ENCODE measurements at places on chromosomes 11 and 22.

DNA sequence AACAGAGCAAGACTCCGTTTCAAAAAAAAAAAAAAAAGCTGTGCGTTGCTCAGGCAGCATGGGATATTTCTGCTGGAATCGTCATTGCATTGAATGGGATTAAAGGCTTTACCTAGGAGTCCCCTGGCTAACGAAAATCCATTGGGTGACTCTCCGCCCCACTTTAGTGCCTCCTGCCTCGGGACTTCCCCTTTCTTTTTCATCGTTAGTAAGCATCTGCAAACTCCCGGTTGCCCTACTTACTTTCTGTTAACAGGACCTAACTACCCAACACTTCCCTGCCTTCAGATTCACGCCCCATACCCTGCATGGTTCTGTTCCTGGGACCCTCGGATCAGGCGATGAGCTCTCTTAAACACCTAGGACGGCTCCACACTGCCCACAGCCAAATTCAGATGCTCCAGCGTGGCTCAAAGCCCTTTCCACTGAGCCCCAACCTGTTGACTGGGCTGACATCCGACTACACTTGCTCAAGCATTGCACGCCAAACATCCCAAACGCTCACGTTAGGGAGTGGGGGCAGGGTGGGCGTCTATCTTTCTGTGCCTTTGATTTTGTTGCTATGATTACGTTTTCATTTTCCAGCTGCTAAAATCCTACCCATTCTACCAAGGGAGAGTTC is 143.8 kb downstream of the ST3GAL4 start:
- no peak for DNase-seq

- DNase-seq, result no peak
These were observed 5.0 kb upstream of the KCTD17 start for GRCh38 chr22:37046589-37046988.

GRCh38 chr11:130831976-130832375 is 84.3 kb downstream of the SNX19 start:
- DNase-seq, result no peak

DNA sequence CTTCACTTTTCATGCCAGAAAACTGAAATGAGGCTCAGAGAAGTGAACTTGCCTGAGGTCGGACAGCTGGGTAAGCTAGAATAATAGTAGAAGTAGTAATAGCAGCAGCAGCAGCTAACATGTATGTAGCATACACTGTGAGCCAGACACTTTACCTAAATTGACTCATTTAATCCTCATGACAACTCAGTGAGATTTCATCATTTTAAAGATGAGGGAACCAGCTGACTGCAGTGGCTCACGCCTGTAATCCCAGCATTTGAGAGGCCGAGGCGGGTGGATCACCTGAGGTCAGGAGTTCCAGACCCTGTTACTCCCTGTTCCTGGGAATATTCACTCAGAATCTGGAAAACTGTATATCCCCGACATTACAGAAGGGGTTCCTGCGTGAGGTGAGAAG is 154.5 kb downstream of the DBX1 start:
- no peak for DNase-seq

GRCh38 chr11:57742087-57742452 is 779 bp downstream of the SELENOH start:
- no peak for DNase-seq

- DNase-seq, result no peak
These were observed 147.2 kb upstream of the BDNF start for GRCh38 chr11:27847496-27847895.

DNA sequence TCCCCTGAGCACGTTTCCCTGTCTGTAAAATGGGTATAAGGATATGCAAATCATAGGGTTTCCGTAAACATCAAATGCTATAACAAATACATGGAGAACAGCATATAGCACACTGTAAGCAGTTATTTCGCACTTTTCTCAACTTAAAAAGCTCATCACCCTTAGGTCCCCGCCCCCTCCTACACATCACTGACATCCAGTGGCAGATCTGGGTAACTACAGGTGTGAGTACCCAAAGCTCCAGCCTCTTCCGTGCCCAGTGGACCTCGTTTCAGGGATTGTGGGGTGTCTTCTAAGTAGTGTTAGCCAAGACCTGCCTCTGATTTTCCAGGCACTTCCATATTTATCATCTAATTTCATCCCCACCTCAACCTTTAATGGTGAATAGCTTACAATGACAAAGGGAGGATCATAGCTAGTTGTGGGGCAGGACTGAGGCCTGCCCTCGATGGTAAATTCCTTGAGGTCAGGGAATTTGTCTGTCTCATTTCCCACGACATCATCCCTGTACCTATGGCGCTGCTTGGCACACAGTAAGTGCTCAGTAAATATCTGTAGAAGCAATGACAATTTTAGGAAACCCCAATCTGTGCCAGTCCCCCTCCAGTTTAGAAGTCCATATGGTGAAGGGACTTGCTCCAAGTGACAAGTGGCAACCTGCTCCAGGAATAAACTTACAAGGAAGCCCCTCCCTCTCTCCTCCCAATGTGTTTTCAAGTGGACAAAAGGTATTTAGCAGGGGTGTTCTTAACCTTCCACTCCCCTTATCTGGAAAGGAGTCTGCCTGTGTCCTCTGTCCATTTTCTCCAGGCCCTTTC is 340.5 kb downstream of the TENM4 start:
- DNase-seq, result peak; percentile 19

GRCh38 chr11:44357711-44358110 is 47.8 kb upstream of the ALX4 start:
- no peak for DNase-seq

DNA sequence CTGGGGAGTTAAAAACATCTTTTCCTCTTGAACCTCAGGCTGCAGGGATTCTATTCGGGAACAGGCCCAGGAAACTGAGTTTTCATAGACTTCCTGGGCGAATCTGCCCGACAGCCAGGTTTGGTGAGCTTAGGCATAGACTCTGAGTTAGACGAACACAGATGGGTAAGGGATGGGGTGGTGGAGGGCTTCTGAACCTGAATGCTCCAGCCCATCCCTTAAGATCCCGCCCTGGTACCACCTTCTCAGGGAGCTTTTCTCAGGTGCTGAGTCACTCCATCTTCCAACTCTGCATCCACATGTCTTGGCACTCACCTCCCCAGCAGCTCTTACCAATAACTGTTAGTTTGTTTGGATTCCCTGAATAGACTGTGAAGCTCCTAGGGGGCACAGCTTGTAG is 37.4 kb downstream of the MICAL2 start:
- no peak for DNase-seq

DNA sequence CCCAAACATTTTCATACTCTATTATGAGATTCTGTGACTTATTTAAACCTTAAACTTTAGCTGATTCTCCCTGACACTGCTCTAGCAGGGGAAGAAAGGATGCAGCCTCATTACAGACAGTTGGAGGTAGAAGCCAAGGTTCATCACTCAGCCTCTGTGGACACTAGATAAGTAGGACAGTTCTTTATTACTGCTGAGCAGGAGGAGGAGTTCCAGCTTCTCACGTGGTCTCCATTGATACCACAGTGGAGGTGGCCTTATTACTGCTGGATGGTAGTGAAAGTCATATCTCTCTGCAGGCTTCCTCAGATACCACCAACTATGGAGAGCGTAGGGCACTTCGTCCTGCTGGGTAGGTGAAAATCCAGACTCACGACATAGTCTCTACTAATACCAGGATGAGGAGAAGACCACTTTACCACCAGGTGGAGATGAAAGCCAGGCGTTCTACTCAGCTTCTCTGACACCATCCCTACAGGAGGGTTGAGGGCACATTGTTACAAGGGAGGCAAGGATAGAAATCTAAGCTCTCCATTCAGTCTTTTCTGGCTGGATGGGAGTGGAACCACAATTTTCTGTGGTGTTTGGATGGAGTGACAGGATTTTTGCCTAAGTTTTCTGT is 13.1 kb upstream of the ANGPTL5 start:
- DNase-seq, result no peak

DNA sequence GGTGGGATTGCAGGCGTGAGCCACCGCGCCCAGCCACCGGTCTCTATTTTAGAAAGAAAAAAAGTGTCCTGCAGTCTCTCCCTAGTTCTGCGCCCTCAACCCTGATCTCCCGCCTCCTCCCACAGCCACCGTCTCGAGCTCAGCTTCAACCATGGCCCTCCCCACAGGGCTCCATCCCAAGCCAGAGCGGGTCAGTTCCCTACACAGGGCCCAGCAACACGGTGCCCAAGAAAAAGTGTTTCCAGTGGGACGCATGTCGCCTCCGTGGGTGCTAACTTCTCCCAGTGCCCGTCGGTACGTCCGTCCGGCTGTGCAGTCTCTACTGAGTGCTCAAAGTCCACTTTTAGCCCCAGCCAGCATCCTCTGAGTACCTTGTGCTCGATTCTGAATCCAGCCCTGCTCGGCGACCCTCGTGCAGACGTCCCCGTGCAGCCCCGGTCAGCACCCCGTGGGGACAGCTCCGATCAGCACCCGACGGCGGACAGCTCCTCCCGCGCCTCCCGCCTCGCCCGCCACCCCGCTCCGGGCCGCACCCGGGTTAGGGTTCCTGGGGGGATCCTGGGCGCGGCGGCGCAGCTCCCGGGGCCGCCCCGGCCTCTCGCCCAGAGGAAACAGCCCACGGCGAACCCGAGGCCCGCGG is 657 bp upstream of the MAPK8IP2 start:
- no peak for DNase-seq

- no peak for DNase-seq
These were observed 1410.2 kb downstream of the BRD1 start for GRCh38 chr22:48417225-48418070.

- DNase-seq, result no peak
These were observed 1654.6 kb upstream of the RAG2 start for GRCh38 chr11:38252620-38253019.

- DNase-seq, result no peak
These were observed 50.2 kb downstream of the APOL3 start for GRCh38 chr22:36110306-36110881.

GRCh38 chr11:64900263-64900678 is 16.7 kb downstream of the ATG2A start:
- no peak for DNase-seq

GRCh38 chr11:118939404-118939915 is 13.7 kb upstream of the BCL9L start:
- DNase-seq, result no peak

DNA sequence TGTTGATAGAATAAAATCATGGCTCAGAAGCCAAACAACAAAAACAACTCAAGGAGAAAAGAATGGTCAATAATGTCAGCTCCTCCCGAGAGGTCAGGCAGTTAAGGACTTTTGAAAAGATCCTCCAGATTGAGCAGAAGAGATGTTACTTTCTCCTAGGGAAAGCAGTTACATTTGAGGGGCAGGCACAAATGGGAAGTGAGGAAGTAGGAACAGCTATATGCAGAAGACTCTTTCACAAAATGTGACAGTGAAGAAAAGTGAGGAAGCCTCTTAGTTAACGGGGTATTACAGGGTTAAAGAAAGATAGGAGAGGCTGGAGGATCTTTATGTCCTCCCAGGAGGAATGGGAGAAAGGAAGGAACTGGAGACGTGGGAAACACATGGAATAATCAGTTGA is 3.4 kb downstream of the DCHS1 start:
- DNase-seq, result no peak

DNA sequence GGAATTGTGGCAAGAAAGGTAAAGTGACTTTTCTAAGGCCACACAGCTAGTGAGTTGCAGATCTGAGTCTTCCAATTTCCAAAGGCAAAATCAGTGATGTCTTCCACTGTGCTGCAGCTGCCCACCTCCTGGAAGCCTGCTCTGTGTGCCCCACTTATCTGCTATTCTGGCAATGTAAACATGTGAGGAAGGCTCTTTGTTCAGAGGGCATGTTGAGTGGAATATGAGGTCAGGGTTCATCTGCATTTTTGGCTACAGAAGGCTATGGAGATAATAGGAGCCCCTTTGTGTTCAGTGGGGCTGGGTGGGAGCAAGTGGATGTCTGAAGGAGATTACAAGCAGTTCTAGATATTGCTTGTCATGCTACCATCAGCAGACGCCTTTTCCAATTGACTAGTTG is 396.2 kb downstream of the BUD13 start:
- no peak for DNase-seq

- DNase-seq, result peak; percentile 53
These were observed 40.9 kb downstream of the ATG13 start for GRCh38 chr11:46658259-46658658.

Data from HFFc6 (cell line).